Bronchus fibroblast of lung (primary cell): ENCODE measurements at places on chromosomes 1 and 21. TPM values are rescaled to one million over a fixed set of nuclear protein-coding genes. Genes with fewer than 3 reads are reported as not detected.

OPTC gene
- total RNA-seq: not detected in 2 replicates

INSRR gene
- total RNA-seq: not detected in 2 replicates

PROK1 gene
- total RNA-seq: not detected in 2 replicates

HHIPL2 gene
- total RNA-seq: 0.15 and 0.17 TPM in 2 replicates

FYB2 gene
- not detected in 2 replicates for total RNA-seq

RGS8 gene
- total RNA-seq: not detected in 2 replicates

CLDN19 gene
- not detected in 2 replicates for total RNA-seq

HSPA6 gene
- total RNA-seq: under 0.01 TPM in 1 of 2 replicates, not detected in the other

KCNN3 gene
- not detected in 2 replicates for total RNA-seq

SELL gene
- total RNA-seq: not detected in 2 replicates

FOXO6 gene
- not detected in 2 replicates for total RNA-seq

SYT14 gene
- under 0.01 TPM in 2 replicates for total RNA-seq

AXDND1 gene
- total RNA-seq: 0.30 TPM in 1 of 2 replicates, not detected in the other

NHLH1 gene
- total RNA-seq: under 0.01 TPM in 1 of 2 replicates, not detected in the other

SGIP1 gene
- 4.9 and 6.7 TPM in 2 replicates for total RNA-seq

SLC45A3 gene
- 2.5 and 2.7 TPM in 2 replicates for total RNA-seq

SLC1A7 gene
- total RNA-seq: not detected in 2 replicates

TAL1 gene
- total RNA-seq: not detected in 2 replicates

LCE2A gene
- total RNA-seq: not detected in 2 replicates

CLCA1 gene
- not detected in 2 replicates for total RNA-seq

SPEN gene
- 4.5 and 4.7 TPM in 2 replicates for total RNA-seq

PTGS2 gene
- 0.17 and 0.45 TPM in 2 replicates for total RNA-seq

CLEC20A gene
- 0.15 TPM in 1 of 2 replicates, not detected in the other for total RNA-seq

FDPS gene
- total RNA-seq: 901 and 953 TPM in 2 replicates

CYB561D1 gene
- total RNA-seq: 3.1 and 3.2 TPM in 2 replicates

NBPF6 gene
- total RNA-seq: not detected in 2 replicates

PBXIP1 gene
- 42.1 and 48.9 TPM in 2 replicates for total RNA-seq

OR2L5 gene
- not detected in 2 replicates for total RNA-seq

CCDC17 gene
- under 0.01 and 0.15 TPM in 2 replicates for total RNA-seq

NDC1 gene
- total RNA-seq: 32.3 and 35.3 TPM in 2 replicates

S100A13 gene
- total RNA-seq: 170 and 175 TPM in 2 replicates

HOOK1 gene
- total RNA-seq: not detected in 2 replicates

CCDC30 gene
- total RNA-seq: under 0.01 and 0.34 TPM in 2 replicates

AMY2B gene
- total RNA-seq: 0.50 and 1.6 TPM in 2 replicates

C1orf174 gene
- total RNA-seq: 39.8 and 40.9 TPM in 2 replicates

RUSC1 gene
- total RNA-seq: 32.4 and 36.3 TPM in 2 replicates

TUT4 gene
- total RNA-seq: 12.9 and 13.8 TPM in 2 replicates

TEDDM1 gene
- not detected in 2 replicates for total RNA-seq

NPR1 gene
- under 0.01 and 0.15 TPM in 2 replicates for total RNA-seq

RIMKLA gene
- total RNA-seq: under 0.01 TPM in 1 of 2 replicates, not detected in the other

TCHH gene
- not detected in 2 replicates for total RNA-seq

TNFRSF4 gene
- 0.17 and 0.30 TPM in 2 replicates for total RNA-seq

ZNF695 gene
- 3.0 and 4.2 TPM in 2 replicates for total RNA-seq

UBE2Q1 gene
- 16.6 and 18.2 TPM in 2 replicates for total RNA-seq

CHD5 gene
- 0.50 TPM in 1 of 2 replicates, not detected in the other for total RNA-seq
